GM19239 (cell line): ENCODE measurements at places on chromosomes 13 and 19.

DNA sequence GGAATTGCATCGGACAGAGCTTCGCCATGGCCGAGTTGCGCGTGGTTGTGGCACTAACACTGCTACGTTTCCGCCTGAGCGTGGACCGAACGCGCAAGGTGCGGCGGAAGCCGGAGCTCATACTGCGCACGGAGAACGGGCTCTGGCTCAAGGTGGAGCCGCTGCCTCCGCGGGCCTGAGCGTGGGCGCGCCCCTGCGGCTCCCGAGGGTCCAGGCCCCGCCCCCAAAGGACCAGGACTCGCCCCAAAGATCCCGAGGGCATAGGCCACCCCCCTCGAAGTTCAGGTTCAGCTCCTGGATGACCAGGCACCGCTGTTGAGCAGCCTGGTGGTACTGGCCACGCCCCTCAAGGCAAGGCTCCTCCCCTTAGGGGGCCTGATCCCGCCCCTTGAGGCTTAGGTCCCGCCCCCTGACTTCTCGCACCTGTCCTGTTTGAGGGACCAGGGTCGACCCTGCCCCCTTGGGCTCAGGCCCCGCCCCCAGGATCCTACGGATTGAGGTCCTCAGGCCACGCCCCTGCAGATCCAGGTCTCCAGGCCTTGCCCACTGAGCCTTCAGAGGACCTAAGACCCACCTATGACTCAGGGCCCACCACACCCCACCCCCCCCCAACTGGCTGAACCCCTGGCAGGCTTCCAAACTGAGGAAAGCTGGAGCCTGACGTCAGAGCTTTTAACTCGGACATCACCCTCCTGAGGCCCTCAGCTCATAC lies 43.1 kb downstream of the CYP4F22 start:
- DNase-seq, result no peak

GRCh38 chr13:28058866-28059613 lies 41.3 kb downstream of the FLT3 start:
- no peak for DNase-seq

- no peak for DNase-seq
These were observed 172.9 kb downstream of the OXGR1 start for GRCh38 chr13:96821381-96821780.

DNA sequence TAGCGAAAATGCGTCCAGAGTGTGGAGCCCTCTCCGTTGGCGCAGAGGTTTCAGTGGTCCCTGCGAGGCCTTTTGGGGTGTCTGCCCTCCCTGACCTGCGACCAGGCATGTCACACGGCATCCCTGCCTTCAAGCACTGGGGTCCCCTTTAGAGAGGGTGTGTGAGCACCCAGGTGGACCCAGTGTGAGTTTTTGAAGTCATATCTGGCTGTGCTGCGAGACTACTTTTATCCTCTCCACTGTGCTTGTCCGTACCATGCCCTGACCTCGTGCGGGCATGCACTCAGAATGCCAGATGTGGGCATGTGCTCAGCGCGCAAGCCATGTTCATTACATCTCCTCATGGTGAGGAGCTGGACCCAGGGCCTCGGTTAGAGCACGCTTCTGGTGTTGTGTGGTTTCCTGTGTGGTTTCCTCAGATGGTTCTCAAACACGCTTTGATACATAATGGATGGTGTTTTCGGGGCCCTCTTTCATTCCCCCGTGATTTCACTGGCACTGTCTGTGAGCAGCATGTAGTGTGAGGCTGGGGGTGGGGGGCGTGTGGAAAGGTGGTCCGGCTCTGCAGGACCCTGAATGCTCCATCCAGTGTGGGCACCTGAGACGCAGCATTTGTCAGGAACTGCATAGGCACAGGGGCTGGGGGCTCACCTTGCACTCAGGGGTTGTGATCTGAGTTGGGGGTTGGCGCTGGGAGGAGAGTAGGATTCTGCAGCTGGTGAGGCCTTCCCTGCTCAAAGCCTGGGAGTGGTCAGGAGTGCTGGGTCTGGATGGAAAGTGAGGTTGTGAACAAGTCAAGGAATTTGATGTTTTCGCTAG lies 2.3 kb downstream of the TFDP1 start:
- no peak for DNase-seq

DNA sequence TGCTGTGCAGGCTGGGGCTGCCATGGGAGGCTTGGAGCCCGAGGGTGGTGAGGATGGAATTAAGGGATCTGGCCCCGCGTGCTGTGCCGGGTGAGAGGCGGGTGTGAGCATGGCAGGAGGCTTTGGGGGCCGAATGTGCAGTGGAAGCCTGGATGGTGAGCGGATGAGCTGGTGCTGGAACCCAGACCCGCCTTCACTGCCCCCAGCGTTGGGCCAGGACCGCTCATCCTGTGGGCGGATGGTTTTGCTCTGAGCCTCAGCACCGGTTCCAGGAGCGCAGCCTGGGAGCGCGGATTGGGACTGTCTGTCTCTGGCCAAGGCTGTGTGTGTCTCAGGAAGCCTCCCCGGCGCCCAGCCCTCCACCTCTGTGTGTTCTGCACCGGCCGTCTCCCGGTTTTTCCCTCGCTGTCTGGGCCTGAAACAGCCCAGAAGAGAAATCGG lies 16.7 kb downstream of the KDM4B start:
- no peak for DNase-seq

DNA sequence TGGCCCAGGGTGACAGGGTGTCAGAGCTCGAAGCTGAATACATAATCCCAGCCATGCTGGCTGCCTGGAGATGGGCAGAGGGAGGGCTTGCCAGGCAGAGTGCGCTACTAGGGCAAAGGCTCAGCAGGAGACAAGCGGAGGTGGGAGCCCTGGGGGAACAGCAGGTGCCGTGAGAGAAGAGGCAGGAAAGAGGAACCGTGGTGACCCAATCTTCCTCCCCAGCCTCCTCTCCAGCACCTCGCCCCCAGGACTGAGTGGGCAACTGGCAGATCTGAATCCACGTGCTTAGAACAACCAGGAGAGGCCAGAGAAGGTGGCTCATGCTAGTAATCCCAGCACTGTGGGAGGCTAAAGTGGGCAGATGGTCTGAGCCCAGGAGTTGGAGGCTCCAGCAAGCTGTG lies 11.0 kb upstream of the CCL25 start:
- DNase-seq, result no peak

DNA sequence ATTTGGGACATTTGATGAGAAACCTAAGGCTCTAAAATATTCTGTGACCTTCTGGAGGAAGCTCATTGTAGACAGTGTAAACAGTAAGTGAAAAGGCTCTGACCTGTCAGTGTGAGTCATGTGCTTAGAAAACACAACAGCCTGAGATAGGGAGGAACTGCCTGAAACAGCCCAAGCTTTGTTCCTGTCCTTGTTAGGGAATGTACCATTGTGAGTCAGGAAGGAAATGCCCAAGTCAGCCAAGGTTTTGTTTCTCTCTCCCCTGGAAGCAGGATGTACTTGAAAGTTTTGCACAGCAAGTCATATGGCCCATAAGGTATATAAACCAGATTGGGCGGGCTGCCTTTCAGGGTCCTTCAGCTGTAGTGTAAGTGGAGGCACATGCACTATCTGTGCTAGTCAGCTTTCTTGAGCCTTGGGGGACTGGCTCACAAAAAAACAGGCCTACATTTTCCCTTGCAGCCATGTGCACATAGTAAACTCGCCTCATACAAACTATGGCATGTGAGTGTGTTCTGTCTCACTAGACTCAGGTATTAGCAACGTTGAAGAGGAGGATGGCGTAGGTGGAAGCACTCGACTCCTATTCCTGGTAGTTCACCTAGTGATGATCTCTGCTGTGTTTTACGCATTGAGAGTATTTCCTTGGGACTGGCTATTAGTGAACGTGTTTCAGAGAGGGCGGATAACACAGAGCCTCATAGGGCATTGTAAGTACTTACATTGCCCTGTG lies 141.2 kb upstream of the KLHL1 start:
- no peak for DNase-seq

DNA sequence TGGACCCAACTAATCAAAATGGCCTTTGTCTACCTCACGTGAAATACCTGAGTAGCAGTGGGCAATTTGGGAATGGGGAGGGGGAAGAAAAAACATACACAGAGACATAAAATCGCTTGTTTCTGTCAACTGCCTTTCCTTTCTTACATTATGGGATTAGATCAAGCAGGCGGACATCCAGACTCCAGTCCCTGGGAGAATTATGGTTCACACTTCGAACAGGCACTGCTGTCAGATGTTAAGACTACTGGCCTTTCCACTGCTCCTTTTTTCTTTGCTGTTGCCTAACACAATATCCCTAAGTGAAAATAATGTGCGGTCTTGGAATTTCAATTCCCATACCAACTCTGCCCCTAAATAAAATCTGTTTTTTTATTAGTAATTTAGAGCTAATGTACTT lies 1719.7 kb upstream of the SLC10A2 start:
- DNase-seq, result no peak

DNA sequence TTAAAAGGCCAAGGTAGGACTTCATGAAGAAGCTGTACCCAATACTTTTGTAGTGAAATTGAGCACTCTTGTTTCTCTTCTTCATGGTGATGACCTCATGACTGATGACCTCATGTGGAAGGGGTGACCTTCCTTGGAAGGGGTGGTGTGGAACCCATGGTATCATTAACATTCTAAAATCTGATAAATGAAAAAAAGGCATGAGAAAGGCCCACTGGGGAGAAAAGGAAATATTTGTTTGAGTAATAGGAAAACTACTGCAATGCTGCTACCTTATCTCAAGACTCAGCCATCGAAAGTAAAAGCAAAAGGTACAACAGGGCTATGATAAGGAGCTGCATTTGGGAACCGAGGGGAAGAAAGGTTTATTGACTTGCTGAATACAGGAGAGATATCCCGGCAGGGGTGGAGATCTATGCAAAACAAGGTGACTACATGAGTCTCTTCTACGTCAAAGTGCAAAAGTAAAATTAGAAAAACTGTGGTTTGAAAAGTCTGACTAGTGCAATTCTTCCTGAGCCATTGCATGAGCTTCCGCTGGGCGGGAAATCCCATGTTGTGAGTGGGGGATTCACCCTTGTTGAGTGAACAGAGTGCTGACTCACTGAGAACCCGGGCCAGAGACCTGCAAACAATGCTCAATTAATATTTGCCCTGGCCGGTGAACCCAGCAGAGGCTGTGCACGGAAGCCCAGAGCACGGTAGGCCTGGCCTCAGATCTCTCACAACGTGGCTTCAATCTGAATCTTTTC lies 138.9 kb upstream of the RFC3 start:
- peak; percentile 60 for DNase-seq

- DNase-seq, result no peak
These were observed 1327.6 kb downstream of the UQCRFS1 start for GRCh38 chr19:27885359-27885758.

- DNase-seq, result peak; percentile 99
These were observed 47.3 kb upstream of the SHKBP1 start for GRCh38 chr19:40529093-40529954.

DNA sequence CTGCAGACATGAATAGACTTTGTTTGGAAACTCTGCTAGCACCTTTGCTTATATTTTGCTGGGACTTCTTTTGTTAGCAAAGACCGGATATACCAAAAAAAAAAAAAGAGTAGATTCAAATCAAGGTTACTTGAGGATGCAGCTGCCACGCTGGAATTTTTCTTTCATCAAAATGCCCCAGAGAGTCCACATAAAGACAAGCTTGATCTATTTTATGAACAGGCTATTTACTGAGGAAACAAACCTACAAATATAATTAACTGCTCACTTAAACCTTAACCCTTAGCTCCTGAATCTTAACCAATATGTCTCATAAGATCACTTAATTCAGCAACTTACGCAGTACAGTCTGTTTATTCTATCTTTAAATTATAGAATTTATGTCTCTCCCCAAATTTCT lies 27.1 kb upstream of the DOCK9 start:
- no peak for DNase-seq

DNA sequence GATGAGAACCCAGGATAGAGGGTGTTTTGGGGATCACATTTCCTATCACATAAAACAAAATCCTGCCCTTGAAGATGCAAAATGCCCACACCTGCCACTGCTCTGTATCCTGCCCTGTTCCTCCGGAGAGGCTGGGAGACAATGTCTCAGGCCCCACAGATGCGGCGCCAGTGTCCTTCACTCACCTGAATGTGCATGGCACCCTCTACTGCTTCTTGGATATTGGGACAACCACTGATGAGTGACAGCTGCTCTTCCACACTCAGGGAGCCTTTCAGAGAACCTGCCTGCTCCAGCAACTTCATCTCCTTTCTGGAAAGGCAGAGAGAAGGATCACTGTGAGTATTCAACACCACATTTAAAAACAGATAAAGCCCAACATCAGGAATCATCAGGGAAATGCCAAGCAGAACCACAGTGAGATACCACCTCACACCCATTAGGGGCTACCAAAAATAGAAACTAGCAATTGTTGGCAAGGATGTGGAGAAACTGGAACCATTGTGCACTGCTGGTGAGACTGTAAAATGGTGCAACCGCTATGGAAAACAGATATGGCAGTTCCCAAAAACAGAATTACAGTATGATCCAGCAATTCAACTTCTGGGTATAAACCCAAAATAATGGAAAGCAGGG lies 36.4 kb downstream of the CRYL1 start:
- peak; percentile 45 for DNase-seq

DNA sequence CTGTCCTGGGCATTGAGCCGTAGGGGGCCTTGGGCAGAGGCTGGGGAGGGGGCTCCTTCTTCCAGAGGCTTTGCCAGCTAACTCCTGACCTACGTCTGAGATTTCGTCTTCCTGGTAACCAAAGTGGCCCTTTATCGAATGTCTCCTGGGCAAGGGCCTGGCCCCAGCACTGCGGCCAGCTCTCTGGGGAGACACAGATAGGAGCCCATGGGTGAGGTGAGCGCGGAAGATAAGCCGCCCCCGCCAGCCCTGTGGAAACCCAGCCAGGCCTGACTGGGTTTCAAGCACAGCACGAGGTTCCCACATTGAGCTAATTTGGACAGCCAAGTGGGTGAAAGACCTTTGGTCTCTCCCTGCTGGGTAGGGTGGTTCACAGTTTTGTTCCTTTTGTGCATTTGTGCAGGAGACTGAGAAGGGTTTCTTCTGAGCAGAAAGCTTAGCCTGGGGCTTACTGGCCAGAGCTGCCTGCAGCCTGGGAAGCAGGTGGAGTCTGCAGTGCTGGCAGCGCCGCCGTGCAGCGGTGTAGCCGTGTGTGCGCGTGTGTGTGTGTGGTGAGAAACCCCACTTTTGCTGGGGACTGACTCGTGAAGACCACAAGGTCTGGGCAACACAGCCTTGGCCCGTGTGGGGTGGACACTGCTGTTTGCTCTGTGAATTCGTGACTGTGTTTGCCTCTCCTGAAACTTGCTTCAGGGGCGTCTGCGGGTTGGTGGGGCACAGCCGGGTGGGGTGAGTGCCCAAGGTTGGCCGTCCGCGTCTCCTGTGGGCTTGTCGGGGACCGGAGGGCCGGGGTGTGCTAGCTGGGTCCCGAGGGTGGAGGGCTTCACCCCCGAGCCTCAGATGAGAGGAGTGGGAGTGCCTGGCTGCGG lies 2.5 kb downstream of the BSG start:
- no peak for DNase-seq

DNA sequence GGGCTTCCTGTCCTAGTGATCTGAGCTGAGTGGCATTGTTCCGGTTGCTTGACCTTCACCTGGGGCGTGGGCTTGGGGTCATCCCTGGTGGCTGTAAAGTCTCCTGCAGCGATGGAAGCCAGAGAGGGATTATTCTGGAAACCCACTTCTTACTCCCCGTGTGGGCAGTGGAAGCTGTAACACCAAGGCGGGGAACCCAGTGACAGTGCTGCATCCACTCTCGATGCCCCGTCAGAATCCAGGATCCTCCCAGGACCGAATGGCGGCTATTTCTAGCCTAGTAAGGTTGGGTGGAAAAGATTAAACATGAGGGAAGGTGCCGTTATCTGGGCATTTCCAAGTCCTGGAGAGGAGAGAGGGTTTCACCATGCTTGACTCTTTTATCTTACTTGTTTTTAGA lies 280.6 kb downstream of the ZNF536 start:
- DNase-seq, result no peak
